ENCODE measurements at places on chromosomes 12 and 14. TPM values are rescaled to one million over a fixed set of nuclear protein-coding genes. Genes with fewer than 3 reads are reported as not detected.

GRCh38 chr14:95770777-95771176, 56.9 kb upstream of the TCL1A start:
- no peak for DNase-seq

- no peak for DNase-seq
Measured at GRCh38 chr12:92055877-92056276, 89.8 kb downstream of the BTG1 start.

DNA sequence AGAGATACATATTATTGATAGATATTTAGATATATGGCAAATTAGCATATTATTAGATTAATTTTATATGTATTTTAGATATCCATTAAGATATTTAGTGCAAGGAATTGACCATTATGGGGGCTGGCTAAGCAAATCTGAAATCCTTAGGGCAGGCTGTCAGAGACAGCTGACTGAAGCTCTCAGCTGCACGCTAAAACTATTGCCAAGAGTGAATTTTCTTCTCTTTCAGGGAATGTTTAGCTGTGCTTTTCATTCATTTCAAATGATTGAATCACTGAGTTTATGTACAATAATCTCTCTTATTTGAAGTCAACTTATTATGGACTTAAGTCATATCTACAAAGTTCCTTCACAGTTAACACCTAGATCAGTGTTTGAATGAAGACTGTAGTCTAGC, 566.5 kb downstream of the LRFN5 start:
- DNase-seq: no peak

DNA sequence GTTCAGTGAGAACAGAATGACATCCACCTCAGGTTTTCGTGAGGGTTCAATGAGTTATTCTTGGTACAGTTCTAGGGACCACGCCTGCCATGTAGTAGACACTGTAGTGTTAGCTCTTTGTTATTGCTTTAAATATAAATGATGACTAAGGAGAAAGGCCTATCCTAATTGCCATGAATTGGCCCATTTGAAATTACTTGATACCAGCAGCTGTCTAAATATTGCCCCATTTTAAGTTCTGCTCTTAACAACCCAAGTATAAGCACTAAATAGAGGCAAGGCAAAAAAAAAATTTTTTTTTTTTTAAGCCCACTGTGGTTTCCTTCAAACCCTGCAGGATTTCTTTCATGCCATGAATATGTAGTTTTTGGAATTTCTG, 84.5 kb downstream of the BORCS5 start:
- no peak for DNase-seq

GRCh38 chr14:92748259-92749016, at the start of gene LGMN:
LGMN (minus strand) TSS chr14:92748627; CDS start chr14:92732786, 15,841 bp downstream.
- peak; percentile 80 for DNase-seq

The MYF5 gene
- not detected for polyA plus RNA-seq

The RIMBP2 gene
- not detected for polyA plus RNA-seq

The TMEM229B gene
- 10.2 TPM for polyA plus RNA-seq

- DNase-seq: no peak
Measured at GRCh38 chr12:114611145-114612018, 72.6 kb downstream of the TBX3 start.

GRCh38 chr12:65123435-65124063, 2.4 kb upstream of the WIF1 start:
- peak; percentile 59 for DNase-seq

DNA sequence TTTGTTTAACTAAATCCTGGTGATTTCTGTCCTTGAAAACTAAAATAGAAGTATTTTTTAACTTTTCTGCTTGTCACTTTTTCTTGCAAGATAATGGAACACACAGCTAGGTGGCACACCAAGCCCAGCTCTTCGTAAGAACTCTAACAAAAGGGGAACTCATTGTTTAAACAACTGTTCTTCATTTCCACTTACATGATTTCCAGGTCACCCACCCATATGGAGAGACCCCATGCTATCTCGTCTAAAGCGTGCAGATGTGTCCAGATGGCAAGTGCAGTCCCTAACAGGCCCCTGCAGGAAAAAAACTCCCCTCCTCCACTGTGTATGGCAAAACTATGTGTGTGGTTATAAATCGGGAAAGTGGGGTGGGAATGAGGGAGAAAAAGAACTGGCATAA, 43.3 kb upstream of the NT5DC3 start:
- DNase-seq: peak; percentile 17

DNA sequence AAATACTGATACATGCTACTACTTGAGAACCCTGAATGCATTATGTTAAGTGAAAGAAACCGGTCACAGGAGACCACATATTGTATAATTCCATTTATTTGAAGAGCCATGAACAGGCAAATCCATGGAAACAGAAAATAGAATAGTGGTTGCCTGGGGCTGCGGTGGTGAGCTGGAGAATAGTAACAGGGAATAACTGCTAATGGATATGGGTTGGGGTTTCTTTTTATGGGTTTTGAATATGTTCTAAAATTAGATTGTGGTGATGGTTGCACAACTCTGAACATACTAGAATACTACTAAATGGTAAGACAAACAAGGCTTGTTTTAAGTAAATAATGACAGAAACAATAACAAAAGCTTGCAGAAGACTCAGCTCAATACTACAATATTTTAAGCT, 293.0 kb downstream of the BTG1 start:
- no peak for DNase-seq

DNA sequence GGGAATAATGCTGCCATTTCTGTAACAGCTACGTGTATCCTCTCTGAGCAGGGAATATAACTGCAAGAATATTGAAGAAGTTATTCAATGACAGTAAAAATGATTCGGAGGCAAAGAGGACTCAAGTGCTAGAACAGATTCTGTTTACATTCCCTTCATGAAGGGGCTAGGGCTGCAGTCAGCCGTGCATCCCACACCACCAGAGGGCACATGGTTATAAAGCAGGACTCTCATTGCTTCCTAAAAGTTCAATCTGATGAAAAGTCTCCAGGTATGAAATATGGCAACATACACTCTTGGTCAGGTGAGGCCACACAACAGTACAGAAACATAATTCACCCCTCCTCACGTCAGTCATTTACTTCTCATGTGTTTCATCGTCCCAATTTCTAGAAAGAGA, 34.0 kb downstream of the TCHP start:
- no peak for DNase-seq

DNA sequence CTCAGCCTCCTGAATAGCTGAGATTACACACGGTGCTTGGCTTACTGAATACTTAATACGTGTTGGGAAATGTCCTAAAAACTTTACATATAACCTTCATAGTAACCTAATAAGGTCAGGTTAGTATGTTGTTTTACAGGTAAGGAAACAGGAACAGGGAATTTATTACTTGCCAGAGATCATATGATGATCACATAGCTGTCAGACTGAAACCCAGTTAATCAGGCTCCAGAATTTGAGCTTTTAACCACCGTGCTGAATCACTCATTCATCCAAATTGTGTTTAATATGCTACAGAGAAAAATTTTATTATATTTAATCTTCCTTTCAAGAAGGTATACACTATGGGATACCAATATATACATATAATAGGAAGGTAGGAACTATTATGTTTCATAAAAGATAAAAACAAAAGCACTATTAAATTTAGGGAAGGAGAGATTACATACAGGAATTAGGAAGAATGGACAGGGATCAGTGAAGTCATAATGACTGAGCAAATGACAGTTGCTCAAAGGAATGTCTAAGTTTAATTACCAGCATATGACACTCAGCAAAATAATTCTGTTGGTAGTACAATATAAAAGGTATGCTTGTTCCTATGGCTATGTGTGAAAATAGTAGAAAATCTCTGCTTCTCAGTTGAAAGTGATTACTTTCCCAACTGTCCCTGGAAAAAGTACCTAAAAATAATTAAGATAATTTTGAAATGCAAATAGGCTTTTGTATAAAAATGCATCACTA, 59.3 kb downstream of the HEATR5A start:
- no peak for DNase-seq

The KLRF1 gene
- 0.32 TPM for polyA plus RNA-seq

DNA sequence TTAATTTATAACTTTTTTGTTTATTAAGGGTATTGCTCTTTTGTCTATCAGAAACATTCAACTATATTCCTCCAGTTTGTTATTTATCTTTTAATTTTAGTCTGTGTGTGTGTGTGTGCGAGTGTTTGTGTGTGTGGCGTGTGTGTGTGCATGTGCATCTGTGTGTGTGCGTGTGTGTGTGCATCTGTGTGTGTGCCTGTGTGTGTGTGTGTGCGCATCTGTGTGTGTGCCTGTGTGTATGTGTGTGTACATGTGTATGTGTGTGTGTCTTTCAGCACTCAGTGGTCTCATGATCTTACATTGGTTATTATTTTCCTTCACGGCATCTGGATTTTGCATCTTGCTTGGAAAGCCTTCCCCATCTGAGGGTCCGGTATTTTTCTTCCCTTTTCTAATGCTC, 281.1 kb upstream of the RTL1 start:
- no peak for DNase-seq

The SYCP3 gene
- polyA plus RNA-seq: not detected

DNA sequence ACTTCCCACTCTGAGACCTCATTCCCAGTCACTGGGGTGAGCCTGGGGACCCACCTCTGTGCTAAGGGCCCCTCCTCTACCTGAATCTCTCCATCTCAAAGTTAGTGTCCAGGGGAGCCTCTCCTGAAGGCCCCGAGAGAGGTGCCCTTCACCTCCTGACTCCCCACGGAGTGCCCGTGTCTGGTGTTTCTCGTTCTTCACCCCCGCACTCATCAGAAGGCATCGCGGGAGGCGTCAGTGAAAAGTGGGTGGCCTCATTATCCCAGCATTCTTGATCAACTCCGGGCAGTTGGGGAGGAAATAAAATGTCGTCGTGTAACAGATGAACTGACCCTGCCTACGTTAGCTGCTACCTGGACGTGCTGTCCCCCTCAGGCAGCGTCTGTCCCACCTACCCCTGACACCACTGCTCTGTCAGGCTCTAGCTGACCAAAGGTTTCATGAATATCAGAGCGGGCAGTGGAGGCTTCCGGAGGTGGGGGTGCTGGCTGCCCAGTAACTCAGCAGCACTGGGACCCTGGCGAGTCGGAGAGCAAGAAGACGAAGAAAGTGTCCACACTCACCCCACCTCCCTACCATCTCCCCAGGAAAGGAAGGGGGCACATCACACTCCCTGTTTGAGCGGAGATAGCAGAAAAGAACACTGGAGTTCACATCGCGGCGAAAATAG, 102.9 kb downstream of the PIWIL1 start:
- DNase-seq: no peak

The CCDC197 gene
- not detected for polyA plus RNA-seq

The OR4K1 gene
- polyA plus RNA-seq: not detected

GRCh38 chr14:73710737-73711136, 3.4 kb downstream of the PNMA1 start:
- DNase-seq: no peak

DNA sequence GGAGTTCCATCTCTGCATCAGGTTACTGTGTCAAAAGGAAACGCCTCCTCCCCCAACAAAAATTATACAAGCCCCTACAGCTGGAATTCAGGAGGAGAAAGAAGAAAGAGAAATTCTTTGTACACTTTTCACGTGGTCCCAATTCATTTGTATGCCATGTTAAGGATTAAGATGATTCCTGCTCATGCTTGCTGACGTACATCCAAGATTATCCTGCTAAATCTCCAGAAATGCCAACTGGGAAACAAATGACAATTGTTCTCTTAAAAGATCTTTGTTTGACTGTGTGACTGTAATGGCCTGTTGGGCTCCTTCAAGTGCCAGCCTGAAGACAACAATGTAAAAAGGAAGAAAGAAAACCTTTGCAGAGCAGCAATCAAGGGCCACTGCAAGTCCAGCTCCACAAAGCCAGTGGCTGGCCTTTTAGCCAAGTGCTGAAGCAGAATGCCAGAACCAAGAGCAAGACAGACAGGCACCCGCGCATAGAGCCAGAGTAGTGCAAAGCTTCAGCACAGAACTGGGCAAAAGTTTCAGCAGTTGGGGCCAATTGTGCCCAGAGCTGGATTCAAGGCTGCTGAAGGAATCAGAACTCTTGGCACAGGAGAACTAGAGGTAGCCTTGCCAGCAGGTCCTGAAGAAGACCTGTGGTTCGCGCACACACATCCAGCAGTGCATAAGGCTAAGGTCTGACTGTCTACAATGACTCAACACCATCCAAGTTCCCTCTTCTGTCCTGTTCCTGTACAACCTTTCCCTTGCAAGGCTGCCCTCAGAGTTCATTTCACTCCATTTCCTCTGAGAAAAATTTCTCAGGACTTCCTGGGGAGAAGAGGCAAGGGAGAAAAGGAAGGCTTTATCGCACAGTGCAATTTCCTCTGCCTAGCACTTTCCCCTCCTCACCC, 209.7 kb upstream of the BMP4 start:
- no peak for DNase-seq

DNA sequence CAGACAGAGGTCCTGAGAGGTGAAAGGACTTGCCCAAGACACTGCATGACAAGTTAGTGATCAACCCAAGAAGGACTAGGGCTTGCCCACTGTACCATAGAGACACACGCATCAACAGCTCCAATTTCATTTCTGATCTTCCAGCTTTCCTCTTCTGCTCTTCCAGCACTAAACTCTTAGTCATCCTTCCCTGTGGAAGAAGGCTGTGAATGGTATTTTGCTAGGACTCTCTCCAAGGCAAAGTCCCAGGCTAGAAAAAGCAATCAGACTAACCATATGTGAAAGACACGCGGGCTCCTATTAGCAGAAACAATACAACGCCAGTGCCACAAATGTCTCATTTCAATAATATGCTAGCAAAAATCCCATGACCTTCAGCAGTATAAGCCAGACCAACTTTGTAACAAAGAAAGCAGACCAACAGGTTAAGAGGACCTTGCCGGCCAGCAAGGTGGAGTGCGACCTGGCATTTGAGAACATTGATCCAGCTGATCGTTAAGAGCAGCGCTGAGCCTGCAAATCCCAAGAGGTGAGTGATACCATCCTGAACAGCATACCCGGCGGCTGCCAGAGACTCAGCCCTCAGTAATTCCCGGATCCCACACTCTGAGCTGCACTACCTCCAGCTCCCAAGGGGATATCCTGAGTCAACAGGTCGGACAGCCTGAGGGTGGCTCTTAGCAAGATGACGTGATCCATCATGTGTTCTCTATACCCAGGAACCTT, 132.5 kb downstream of the FOXN3 start:
- no peak for DNase-seq

- no peak for DNase-seq
Measured at GRCh38 chr12:123100882-123101281, 50.0 kb downstream of the PITPNM2 start.
